Stimulated activated naive CD8-positive, alpha-beta T cell treated with anti-CD3 and anti-CD28 coated beads, Interleukin-15, Interleukin-2, amounts not matched to agents 100 U/mL and 50 U/mL, for 24 hours (primary cell): ENCODE measurements at places on chromosomes 2 and 18.

DNA sequence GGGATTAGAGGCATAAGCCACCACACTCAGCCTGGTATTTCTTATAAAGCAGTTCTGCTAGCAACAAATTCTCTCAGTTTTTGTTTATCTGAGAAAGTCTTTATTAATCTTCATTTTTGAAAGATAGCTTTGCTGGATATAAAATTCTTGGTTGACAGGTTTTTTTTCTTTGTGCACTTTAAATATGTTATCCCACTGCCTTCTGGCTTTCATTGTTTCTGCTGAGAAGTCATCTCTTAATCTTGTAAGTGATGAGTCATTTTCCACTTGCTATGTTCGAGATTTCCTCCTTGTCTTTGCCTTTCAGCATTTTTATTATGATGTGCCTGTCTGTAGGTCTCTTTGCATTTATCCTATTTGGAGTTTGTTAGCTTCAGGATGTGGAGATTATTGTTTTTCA lies 5.9 kb upstream of the ELAC1 start:
- DNase-seq: no peak

GRCh38 chr2:38748943-38749804 lies 2.0 kb downstream of the SRSF7 start:
- no peak for DNase-seq

- no peak for DNase-seq
Measured at GRCh38 chr2:215537611-215538010, 101.7 kb upstream of the FN1 start.

DNA sequence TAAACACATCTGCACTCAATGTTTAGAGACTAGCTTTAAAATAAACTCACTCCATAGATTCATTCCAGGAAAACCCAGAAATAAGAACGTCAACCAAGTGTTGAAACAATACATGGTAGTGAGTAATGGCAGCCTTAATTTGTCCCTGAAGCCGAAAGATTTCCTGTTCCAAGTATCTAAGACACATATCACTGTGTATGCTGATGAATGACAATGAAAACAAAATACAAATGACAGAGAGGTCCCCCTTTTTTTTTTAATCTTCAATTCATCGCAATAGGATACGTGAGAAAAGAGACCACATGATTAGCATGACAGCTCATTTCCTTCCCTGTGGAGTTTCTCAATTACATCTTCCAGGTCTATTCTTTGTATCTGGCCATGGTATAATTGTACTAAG lies 160.5 kb upstream of the STK17B start:
- DNase-seq: no peak

- no peak for DNase-seq
Measured at GRCh38 chr2:176192351-176192750, 3.9 kb downstream of the HOXD1 start.

- DNase-seq: no peak
Measured at GRCh38 chr2:86621280-86621943, 2.3 kb downstream of the RNF103 start.

- no peak for DNase-seq
Measured at GRCh38 chr18:37445836-37446235, 119.8 kb downstream of the CELF4 start.

GRCh38 chr2:239329972-239330572 lies 70.7 kb downstream of the HDAC4 start:
- DNase-seq: no peak

DNA sequence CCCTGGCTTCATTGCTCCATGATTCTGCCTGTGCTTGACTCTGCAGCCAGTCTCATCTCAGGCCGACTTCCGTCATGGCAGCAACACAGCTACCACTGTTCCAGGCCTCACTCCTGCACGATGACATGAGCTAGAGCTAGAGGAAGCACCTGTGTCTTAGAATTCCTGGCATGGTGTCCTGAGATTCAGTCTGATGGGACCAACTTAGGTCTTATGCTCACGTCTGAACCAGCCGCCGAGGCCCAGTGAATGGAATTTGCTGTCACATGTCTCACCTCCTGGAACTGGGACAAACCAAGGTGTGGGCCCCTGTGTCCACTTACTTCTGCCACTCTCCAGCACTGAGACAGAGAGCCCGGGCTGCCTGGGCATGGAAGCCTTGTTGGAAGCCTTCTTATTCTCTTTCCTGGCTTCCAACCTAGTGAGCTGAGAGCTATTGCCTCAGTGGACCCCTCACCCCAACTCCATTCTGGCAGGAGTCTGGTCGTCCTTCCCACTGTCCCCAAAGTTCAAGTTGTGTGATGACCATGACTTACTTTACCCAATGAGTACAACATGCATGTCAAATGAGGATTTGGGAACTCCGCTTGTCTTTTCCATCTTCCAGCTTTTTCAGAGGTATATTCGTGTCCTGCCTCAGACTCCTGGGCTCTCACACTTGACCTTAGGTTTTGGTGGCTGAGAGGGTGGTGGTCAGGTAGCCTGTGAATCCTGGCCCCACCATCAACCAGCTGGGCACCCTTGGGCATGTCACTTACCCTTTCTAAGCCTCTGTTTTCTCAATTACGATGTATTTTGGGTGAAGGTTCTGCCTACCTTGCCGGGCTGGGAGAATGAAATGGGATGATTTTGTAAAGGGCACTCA lies 39.1 kb upstream of the HS6ST1 start:
- no peak for DNase-seq

GRCh38 chr2:234476766-234477165 lies 20.1 kb downstream of the ARL4C start:
- no peak for DNase-seq

- DNase-seq: no peak
Measured at GRCh38 chr2:159298967-159299366, 12.5 kb upstream of the WDSUB1 start.

GRCh38 chr2:33210626-33211025 lies 263.9 kb downstream of the LTBP1 start:
- DNase-seq: no peak

DNA sequence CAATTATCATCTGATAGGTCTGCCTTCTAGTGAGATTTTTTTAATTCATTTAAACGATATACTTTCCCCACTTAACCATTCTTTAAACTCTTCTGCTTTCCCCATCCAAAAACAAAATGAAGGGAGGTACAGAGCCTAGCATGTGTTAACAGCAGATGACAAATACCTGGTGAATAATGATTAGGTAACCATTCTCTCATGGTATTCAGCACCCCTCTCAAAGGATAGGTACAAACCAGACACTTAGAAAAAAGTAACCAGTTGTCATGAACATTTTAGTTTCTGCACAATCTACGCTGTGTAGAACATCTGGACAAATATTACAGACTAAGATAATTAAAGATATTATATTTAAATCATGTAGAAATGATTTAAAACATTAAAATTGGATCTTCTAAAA lies 56.3 kb downstream of the DNAH7 start:
- DNase-seq: no peak

DNA sequence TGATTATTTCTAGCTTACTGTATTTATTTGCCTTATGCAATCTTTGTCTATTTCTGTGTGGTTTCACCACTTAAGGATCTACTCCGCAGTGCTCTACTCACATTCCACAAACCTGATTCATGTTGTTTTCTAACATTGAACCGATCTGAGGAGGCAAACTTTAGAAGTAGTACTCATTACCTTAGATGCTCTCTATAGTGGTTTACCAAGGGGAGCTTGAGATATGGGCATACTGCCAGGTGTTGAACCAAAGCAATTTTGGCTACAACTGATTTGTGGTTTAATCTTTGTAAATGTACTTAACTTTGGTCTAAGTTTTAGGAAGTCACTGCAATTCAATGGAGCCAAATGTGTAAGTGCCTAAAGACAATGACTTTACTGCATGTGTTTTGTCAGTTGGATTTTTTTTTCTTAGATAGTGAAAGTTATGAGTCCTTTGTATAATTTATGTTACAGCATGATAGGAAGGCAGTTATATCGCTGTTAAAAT lies 50.1 kb downstream of the MAP2 start:
- no peak for DNase-seq

DNA sequence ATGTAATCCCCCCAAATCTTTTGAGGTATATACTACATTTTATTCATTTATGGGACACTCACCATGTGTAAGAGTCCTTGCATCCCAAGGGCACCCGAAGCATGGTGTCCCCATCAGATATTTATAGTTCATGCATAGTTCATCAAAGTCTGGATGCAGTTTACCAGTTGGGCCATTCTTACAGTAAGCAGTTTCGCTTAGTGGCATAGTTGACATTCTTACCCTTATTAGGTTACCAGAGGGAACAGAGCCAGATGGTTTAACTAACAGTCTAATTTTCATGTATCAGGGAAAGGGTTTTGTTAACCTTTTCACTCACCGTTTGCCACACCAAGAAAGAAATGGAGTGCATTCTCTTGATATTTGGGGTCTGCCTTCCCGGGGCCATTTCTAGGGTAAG lies 7.1 kb downstream of the ZNF407 start:
- DNase-seq: no peak

DNA sequence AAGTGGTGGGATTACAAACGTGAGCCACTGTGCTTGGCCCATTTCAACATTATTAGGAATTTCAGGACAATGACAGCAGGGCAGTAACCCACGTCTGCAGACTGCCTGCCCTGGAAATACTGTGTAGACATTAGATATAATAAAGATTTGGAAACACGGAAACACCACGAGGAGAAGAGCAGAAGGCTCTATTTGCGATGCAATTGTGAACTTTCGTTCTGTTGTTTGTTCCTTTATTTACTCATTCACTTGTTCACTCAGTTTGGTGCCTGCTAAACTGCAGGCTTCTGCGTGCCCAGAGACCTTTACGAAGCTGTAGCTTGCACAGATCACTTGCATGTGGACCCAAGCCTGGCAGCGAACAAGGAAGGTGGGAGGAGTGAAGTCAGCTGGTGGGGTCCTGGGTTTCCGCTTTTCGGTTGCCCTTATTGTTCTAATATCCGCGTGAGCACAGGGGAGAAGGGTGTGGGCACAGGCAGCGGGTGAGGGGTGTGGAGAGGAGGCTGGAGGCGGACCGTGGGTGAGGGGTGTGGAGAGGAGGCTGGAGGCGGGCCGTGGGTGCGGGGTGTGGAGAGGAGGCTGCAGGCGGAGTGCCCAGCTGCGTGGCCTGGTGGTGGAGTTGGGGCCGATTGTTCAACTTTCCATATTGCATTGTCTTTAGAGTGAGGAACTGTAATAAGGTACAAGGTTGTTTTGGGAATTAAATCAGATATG lies 3.4 kb downstream of the COLEC11 start:
- DNase-seq: no peak

- DNase-seq: no peak
Measured at GRCh38 chr2:144011098-144011497, 508.8 kb downstream of the ZEB2 start.

- no peak for DNase-seq
Measured at GRCh38 chr2:195092341-195092740, 564.7 kb upstream of the SLC39A10 start.
